ENCODE measurements at places on chromosomes 7 and 10.
A peak's percentile ranks its signal among the peaks of the same experiment; 100 is the strongest.

- no peaks in the 10 kb centered on the region for H3K27me3 ChIP-seq
- no peaks in the 10 kb centered on the region for H3K36me3 ChIP-seq
- DNase-seq, result no peak
- no peak overlapping the region for H3K4me3 ChIP-seq
- H3K27ac ChIP-seq, result no peak overlapping the region
- peaks cover 3% of the 10 kb centered on the region for H3K4me1 ChIP-seq
Measured at GRCh38 chr10:575402-576129, 113.9 kb downstream of the DIP2C start.

DNA sequence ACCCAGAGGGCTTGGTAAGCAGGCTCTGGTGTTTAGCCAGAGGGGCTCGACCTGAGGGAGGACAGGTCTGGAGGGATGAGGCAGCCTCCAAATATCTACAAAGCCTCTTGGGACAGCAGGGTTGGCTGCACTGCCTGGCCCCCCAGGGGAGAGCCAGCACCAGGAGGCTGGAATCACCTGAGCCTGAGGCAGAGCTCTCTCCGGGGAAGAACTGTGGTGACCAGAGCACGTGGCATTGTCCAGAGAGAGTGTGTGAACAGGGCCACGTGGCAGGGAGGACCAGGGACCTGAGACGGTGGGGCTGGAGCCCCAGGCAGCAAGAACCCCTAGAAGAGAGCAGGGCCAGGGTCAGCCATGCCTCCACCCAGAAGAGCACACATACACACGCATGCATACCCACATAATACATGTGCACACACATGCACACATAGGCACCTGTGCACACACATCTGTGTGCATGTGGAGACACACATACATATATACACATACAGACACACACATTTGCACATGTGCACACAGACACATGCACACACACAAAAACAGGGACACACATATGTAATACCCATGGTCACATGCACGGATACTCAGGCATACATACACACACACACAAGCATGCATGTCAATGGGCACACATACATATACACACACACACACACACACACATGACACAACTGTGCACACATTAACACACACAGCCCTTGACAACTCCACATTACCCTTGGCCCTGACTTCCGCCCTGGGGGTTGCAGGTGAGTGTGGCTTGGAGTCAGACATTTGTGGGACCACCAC, 94.9 kb downstream of the MYL10 start:
- DNase-seq, result no peak
- no peaks in the 10 kb centered on the region for H3K27me3 ChIP-seq
- H3K36me3 ChIP-seq, result no peaks in the 10 kb centered on the region
- H3K27ac ChIP-seq, result no peak overlapping the region

- no peaks in the 10 kb centered on the region for H3K4me1 ChIP-seq
- no peak for DNase-seq
- H3K27me3 ChIP-seq, result no peaks in the 10 kb centered on the region
- no peak overlapping the region for H3K27ac ChIP-seq
Measured at GRCh38 chr10:10315989-10316388, 701.7 kb upstream of the CELF2 start.

DNA sequence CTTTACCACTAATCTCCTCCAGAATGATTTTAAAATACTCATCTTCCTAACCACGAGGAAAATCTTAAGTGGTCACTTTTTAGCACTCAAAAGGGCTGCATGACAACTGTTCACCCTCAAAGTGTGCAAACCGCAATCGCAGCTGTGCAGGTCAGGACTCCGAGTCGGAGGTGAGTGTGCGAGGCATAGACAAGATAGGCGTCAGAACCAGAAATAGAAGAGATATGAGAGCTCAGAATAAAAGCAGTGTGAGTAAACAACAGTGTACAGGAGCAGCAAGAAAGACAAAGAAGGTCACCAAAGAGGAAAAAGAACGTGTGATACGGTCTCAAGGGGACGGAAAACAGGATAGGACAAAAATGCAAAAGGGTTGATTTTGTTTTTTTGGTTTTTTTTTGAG, 17.5 kb upstream of the ENO4 start:
- no peak overlapping the region for H3K4me3 ChIP-seq
- H3K4me1 ChIP-seq, result no peaks in the 10 kb centered on the region
- DNase-seq, result no peak
- H3K27me3 ChIP-seq, result no peaks in the 10 kb centered on the region
- H3K36me3 ChIP-seq, result no peaks in the 10 kb centered on the region

- H3K4me3 ChIP-seq, result no peak overlapping the region
- H3K4me1 ChIP-seq, result no peaks in the 10 kb centered on the region
- H3K36me3 ChIP-seq, result no peaks in the 10 kb centered on the region
- DNase-seq, result no peak
Measured at GRCh38 chr10:90318659-90319058, 539.2 kb downstream of the HTR7 start.

DNA sequence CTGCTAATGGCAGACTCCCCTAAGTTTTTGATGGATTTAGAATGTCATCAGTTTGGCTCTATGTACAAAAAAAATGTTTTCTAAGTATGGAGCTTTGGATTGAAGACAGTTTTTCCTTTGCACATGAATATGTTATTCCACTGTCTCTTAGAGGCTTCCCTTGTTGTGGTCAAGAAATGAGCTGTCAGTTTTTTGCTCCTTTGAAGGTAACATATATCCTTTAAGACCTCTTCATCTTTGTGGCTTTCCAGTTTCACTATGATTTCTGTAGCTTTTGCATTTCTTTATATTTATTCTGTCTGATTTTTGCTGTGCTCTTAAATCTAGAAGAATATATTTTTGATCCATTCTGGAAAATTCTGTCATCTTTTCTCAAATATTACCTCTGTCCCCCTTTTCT, 15.8 kb upstream of the ODAD2 start:
- no peak for DNase-seq
- H3K27me3 ChIP-seq, result no peaks in the 10 kb centered on the region
- no peaks in the 10 kb centered on the region for H3K36me3 ChIP-seq
- no peak overlapping the region for H3K27ac ChIP-seq
- H3K4me3 ChIP-seq, result no peak overlapping the region

- no peaks in the 10 kb centered on the region for H3K36me3 ChIP-seq
- DNase-seq, result no peak
- H3K27me3 ChIP-seq, result no peaks in the 10 kb centered on the region
- H3K4me1 ChIP-seq, result peaks cover 44% of the 10 kb centered on the region
- H3K4me3 ChIP-seq, result no peak overlapping the region
- no peak overlapping the region for H3K27ac ChIP-seq
Measured at GRCh38 chr7:22591271-22591670, 91.3 kb upstream of the STEAP1B start.

- DNase-seq, result peak; percentile 23
- H3K4me1 ChIP-seq, result no peaks in the 10 kb centered on the region
- no peaks in the 10 kb centered on the region for H3K36me3 ChIP-seq
- H3K4me3 ChIP-seq, result no peak overlapping the region
- no peak overlapping the region for H3K27ac ChIP-seq
- no peaks in the 10 kb centered on the region for H3K27me3 ChIP-seq
Measured at GRCh38 chr7:142391191-142391992, 133.5 kb upstream of the PRSS58 start.

GRCh38 chr10:102599565-102600327, 44.5 kb upstream of the TRIM8 start:
- no peak overlapping the region for H3K4me3 ChIP-seq
- H3K27me3 ChIP-seq, result no peaks in the 10 kb centered on the region
- H3K27ac ChIP-seq, result peak overlapping the region; percentile 67
- no peak for DNase-seq
- peaks cover 70% of the 10 kb centered on the region for H3K4me1 ChIP-seq
- H3K36me3 ChIP-seq, result peaks cover 9% of the 10 kb centered on the region

DNA sequence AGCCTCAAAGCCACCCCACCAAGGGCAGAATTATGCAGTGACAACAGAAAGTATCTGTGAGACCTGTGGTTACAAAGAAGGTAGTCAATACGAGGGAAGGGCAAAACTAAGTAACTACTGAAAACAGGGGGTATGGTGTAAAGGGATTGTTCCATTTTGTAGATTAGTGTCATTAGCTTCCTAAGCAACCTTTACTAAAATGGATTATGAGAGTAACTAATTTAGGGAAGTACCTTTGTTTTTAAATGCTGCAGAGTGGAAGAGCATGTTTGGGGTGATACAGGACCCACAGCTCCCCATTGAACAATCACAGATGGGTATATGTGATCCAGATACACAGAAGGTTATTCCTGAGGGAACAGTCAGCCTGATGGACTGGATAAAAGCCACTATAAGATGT, 51.3 kb upstream of the TAC1 start:
- no peak for DNase-seq
- no peak overlapping the region for H3K4me3 ChIP-seq
- H3K27ac ChIP-seq, result no peak overlapping the region
- no peaks in the 10 kb centered on the region for H3K36me3 ChIP-seq

DNA sequence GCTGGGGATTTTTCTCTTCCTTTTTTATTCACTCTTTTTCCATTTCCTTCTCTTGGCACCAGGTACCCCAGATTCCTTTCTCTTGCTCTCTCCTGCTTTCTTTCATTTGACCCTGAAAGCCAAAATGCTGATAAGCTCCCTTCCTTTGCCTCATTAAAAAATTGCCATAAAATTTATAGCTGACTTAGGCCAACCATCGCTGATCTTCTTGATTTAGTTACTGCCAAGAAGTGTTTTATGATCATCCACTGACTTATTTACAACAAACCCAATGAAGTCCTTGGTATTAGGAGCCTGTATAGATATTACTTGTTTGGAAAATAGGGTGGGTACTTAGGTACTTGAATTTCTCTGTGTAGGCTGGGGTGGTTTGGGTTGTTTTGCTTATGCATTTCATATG, 173.2 kb upstream of the PHYHIPL start:
- H3K4me3 ChIP-seq, result no peak overlapping the region
- no peak for DNase-seq
- no peaks in the 10 kb centered on the region for H3K36me3 ChIP-seq
- no peaks in the 10 kb centered on the region for H3K4me1 ChIP-seq
- no peaks in the 10 kb centered on the region for H3K27me3 ChIP-seq
- H3K27ac ChIP-seq, result no peak overlapping the region

- H3K27ac ChIP-seq, result peak overlapping the region; percentile 64
- peak; percentile 82 for DNase-seq
- H3K4me3 ChIP-seq, result no peak overlapping the region
- H3K36me3 ChIP-seq, result no peaks in the 10 kb centered on the region
- peaks cover 35% of the 10 kb centered on the region for H3K4me1 ChIP-seq
Measured at GRCh38 chr10:122149561-122150505, 121.3 kb upstream of the BTBD16 start.

DNA sequence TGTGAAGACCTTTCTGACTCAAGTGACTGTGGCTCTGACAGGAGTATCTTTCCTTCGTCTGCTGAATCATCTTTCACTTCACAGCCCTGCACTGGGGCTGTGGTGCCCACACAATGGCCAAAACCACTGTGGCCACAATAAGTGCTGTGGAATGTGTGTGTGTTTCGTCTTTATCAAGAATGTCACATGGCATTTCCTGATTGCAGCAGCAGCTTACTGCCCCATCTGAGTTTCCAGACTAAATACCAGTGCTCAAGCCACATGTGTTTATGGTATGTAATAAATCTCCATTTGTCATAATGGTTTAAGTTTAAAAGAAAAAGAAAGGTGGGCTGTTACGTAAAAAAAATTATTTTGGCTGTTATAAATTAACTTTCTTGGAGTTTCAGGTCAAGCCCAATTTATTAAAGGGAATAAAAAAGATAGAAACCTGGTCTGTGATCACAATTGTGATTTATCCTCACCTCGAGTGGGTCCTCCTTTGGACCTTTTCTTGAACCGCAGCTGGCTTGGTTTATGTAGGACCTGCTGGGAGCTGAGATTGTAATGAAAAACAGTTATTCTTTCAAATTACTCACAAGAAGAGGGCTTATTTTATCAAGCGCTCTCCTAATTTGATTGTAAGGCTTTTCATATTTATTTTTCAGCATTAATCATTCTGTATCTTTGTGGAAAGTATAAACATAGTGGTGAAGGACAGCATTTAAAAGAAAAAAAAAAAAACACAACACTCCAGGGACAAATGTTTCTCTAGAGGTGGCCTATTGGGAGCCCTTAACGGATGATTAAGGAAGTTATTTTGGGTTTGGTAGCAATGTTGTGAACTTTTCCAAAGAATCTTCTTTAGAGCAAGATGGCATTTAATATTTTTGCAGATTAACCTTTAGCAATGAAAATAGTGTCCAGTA, 116.2 kb downstream of the LRMDA start:
- H3K27ac ChIP-seq, result no peak overlapping the region
- H3K4me1 ChIP-seq, result peaks cover 21% of the 10 kb centered on the region
- no peak for DNase-seq
- no peaks in the 10 kb centered on the region for H3K36me3 ChIP-seq
- no peak overlapping the region for H3K4me3 ChIP-seq

GRCh38 chr7:43281268-43281667, 168.8 kb downstream of the HECW1 start:
- no peak overlapping the region for H3K4me3 ChIP-seq
- H3K4me1 ChIP-seq, result no peaks in the 10 kb centered on the region
- no peaks in the 10 kb centered on the region for H3K27me3 ChIP-seq

DNA sequence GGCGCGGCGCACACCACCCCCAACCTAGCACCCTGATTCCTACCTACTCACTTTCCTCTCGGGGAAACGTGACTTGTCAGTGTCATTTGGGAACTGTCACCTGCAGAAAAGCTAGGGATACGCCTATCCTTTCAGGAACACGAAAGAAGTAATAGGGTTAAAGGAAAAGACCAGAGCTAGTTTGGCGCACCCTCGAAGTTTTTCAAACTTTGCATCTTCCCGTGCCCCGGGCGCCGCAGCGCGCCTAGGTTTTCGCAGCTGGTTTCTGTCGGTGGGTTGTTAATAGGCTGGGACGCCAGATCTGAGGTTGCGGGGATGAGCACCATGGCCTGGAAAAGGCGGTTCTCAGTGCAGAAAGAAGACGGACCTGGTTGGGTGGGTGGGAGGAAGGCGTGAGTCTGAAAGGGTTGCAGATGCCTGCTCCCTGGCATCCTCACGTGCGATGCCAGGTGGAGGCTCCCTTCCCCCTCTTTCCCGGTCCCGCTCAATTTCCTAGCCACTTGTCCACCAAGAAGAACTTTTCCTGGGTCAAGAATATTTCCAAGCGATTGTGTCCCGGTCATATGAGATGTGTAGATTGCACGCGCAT, 568 bp upstream of the MEOX2 start:
- H3K27me3 ChIP-seq, result peaks cover 14% of the 10 kb centered on the region
- H3K4me1 ChIP-seq, result peaks cover 13% of the 10 kb centered on the region
- no peak overlapping the region for H3K4me3 ChIP-seq
- no peak for DNase-seq
- H3K36me3 ChIP-seq, result no peaks in the 10 kb centered on the region

- H3K36me3 ChIP-seq, result no peaks in the 10 kb centered on the region
- no peak for DNase-seq
- H3K4me1 ChIP-seq, result peaks cover 4% of the 10 kb centered on the region
- H3K27ac ChIP-seq, result no peak overlapping the region
- no peaks in the 10 kb centered on the region for H3K27me3 ChIP-seq
- no peak overlapping the region for H3K4me3 ChIP-seq
Measured at GRCh38 chr7:129090300-129090907, 35.5 kb upstream of the TNPO3 start.

GRCh38 chr10:46055771-46056170, 9.7 kb upstream of the MSMB start:
- no peak overlapping the region for H3K4me3 ChIP-seq
- H3K27me3 ChIP-seq, result no peaks in the 10 kb centered on the region
- no peak for DNase-seq
- no peak overlapping the region for H3K27ac ChIP-seq
- H3K4me1 ChIP-seq, result no peaks in the 10 kb centered on the region

- no peaks in the 10 kb centered on the region for H3K27me3 ChIP-seq
- no peak for DNase-seq
- no peaks in the 10 kb centered on the region for H3K36me3 ChIP-seq
- no peaks in the 10 kb centered on the region for H3K4me1 ChIP-seq
- H3K4me3 ChIP-seq, result no peak overlapping the region
Measured at GRCh38 chr7:133015888-133016287, 66.0 kb downstream of the CHCHD3 start.

- peaks cover 40% of the 10 kb centered on the region for H3K36me3 ChIP-seq
- no peaks in the 10 kb centered on the region for H3K27me3 ChIP-seq
- DNase-seq, result peak; percentile 77
- H3K27ac ChIP-seq, result peak overlapping the region; percentile 73
- H3K4me3 ChIP-seq, result peak overlapping the region; percentile 44
Measured at GRCh38 chr7:4791738-4792536, 16.5 kb downstream of the AP5Z1 start.

Data from upper lobe of left lung (tissue), 6 donors.